ENCODE measurements at places on chromosomes 6 and 20.

GRCh38 chr20:33852626-33853506 lies 41.7 kb downstream of the CHMP4B start:
- no peak for DNase-seq

- DNase-seq = no peak
These were observed 1.1 kb downstream of the CITED2 start for GRCh38 chr6:139373154-139373927.

DNA sequence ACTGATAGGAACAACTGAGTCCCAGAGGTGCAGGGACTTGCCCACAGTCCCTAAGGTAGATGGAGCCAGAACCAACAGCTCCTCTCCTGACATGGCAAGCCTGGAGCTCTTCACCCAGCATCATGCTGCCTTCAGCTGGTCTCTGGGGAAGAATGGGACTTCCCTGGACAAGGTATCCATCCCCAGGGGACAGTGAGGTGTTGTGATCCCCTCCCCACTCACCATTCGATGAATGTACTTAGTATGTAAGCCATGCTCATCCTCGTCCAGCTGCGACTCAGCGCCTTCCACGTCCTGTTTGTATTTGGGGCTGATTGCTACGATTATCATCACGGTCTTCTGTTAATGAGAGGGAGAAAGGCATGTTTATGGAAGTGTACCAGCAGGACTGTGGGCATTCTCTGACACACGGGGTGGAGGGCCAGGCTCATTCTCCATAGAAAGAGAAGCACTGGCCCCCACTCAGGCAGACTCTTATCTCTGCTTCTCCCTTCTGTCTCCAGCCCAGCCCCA lies 39.4 kb downstream of the TRAF3IP2 start:
- DNase-seq = no peak

DNA sequence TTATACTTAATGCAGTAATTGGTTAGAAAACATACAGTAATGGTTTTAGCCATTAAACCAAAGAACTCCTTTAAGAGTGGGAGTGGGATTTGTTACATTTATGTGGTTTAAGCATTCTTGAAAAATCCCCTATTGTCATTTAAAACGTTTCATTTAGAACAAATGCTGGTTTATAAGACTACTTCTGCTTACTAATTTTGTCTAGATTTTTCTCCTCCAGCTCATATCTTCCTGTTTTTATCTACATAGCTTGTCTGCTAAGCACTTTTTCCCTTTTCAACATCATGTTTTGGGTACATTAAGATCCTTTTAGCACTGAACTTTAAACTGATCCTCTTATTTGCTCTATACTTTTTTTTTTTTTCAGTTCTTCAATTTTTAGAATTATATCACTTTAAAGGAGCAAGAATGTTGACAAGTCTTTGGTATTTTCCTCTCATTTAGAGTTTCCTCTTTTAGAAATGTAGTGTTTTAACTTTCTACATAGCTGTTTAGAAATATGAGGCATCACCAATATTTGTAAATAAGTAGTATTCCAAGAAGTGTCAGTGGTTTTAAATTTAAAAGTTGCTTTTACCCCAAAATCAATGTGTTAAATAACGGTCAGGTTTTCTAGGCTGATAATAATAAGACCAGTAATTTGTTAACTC lies 80.9 kb downstream of the SESN1 start:
- DNase-seq = no peak

GRCh38 chr6:101125380-101125971 lies 244.3 kb upstream of the ASCC3 start:
- DNase-seq = no peak
